AG04449 (cell line): ENCODE measurements at places on chromosomes 5 and 9.

GRCh38 chr9:123517512-123517911 is 161.5 kb downstream of the CRB2 start:
- no peak for DNase-seq

- DNase-seq, result no peak
Observed at GRCh38 chr5:151134228-151134627, 23.4 kb downstream of the ANXA6 start.

DNA sequence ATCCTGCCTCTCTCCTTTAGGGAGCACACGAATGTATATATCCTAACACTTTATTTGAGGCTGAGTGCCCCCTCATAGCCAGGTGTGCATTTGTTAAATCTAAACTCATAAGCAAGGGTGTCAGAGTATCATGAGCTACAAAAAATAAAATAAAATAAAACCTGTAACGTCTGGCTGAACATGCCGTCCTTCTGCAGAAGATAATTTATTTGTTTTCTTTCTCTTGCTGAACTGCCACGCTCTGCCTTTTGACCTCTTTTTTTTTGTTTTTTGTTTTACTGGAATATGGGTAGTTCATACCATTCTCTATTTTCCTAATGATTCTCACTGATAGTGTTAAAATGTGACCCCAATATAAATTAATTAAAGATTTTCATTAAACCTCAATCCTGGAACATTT is 117.7 kb upstream of the MPDZ start:
- no peak for DNase-seq

DNA sequence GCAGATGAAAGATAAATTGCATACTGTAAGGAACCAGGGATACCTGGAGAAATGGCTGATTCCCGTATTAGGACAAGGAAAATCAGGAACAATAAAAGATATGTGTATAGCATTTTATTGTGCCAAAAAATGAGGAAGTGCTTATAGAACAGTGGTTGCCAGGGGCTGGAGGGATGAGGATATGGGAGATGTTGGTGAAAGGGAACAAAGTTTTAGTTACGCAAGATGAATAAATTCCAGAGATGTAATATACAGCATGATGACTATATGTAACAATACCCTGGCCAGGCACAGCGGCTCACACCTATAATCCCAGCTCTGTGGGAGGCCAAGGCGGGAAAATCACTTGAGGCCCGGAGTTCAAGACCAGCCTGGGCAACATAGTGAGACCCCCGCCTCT is 101.8 kb downstream of the CDK5RAP2 start:
- no peak for DNase-seq

GRCh38 chr9:30800421-30800820 is 1584.0 kb upstream of the ACO1 start:
- DNase-seq, result no peak

GRCh38 chr9:131306397-131307004 is 17.0 kb downstream of the PLPP7 start:
- DNase-seq, result no peak

GRCh38 chr9:89668866-89669246 is 64.0 kb downstream of the GADD45G start:
- no peak for DNase-seq

DNA sequence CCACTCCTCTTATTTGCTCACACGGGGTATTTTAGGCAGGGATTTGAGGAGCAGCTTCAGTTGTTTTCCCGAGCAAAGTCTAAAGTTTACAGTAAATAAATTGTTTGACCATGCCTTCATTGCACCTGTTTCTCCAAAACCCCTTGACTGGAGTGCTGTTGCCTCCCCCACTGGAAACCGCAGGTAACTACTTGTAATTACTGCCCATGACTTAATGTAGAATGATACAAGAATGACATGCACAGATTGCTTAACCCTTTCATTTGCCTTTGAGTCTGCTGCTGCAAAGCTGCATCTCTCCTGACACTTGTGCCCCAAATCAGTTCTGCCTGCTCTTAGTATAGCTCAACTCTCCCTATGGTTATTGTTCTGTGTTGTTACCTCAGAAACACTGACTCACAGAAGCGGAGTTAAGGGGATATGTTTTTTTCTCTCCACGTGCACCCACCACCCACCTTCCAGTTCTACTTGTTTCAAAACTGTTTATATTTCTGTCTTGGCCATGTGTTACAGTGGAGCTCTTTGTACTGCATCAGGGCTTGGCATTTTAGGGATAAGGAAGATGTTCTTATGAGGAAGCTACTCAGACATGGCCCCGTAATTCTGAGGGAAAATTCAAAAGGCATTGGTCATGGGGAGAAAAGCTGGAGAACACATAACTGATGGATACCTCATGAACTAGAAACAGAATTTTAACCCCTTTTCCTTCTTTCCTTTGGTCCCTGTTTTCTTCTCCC is 2.3 kb downstream of the ADRB2 start:
- no peak for DNase-seq

- DNase-seq, result no peak
Observed at GRCh38 chr5:166401391-166401790, 1890.1 kb upstream of the WWC1 start.

DNA sequence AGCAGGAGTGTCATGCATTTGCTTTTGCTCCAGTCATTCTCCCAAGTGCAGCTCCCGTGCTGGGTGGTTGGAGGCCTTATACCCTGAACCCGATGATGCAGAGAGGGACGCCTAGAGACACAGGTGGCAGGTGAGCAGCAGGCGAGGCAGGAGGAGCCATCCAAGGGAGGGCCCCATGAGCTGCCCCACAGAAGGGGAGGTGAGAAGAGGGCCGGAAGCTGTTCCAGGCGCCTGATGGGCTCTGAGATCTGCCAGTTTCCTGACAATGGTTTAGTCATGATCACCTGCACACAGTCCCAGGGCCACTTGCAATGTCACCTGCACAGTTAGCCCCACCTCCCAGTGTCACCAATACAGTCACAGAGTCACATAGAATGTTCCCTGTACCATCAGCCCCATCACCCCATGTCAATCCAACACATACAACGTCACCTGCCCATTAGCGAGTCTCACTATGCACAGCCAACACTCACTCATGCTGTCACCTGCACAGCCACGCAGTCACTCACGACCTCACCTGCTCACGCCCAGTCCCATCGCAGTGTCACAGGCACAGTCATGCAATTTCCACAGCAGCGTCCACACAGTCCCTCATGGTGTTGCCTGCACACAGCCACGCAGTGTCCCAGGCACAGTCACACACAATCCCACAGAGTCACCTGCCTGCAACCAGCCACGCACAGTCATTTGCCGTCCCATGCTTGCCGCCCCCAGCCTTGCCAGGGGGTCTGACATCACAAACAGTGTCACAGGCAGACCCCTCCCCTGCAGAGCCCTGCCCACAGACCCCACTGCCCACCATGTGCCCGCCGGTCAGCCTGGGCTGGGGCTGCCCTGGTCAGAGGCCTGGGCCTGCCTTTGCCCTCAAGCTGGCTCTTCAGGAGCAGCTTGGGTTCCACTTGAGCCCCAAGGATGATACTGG is 113.4 kb downstream of the LHX2 start:
- no peak for DNase-seq

DNA sequence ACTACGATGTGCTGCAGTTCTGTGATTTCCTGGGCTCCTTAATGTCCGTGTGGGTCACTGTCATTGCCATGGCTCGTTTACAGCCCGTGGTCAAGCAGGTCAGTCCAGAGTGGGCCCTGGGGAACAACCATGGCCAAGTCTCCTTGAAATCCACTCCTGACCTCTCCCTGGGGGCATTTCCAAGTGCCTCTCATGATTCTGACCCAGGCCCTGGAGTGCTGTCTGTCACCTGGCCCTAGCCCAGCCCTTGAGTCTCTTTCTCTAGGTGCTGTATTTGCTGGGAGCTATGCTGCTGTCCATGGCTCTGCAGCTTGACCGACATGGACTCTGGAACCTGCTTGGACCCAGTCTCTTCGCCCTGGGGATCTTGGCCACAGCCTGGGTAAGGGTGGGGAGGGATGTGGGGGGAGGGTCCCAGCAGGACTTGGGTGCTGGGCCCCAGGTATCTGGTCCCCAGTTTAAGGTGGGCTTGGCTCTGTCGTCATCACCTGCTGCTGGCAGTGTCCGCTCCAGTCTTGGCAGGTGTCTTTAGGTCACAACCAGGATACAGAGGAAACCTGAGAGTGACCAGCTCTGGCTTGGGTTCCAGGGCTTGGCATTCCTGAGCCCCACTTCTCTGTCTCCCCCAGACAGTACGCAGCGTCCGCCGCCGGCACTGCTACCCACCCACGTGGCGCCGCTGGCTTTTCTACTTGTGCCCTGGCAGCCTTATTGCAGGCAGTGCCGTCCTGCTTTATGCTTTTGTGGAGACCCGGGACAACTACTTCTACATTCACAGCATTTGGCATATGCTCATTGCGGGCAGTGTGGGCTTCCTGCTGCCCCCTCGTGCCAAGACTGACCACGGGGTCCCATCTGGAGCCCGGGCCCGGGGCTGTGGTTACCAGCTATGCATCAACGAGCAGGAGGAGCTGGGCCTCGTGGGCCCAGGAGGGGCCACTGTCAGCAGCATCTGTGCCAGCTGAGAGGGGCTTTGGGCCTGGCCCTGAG is 17.0 kb downstream of the OR13J1 start:
- DNase-seq, result no peak

DNA sequence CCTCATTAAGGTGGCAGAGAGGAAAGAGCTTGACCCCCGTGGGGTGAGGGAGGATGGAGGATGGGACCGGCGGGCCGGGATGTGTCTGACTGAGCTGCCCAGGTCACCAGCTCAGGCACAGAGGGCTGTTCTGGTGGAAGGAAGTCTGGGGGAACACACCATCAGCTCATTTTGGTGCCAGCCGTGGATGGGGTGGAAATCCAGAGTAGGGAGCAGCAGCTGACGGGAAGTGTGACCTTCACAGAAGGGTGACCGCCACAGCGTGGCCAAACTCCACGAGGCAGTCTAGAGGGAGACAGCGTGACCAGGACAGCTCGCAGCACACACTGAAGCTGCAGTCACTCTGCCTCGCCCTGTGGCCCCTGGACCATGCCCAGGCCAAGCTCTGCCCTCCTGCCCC is 45.3 kb upstream of the PHYKPL start:
- no peak for DNase-seq

DNA sequence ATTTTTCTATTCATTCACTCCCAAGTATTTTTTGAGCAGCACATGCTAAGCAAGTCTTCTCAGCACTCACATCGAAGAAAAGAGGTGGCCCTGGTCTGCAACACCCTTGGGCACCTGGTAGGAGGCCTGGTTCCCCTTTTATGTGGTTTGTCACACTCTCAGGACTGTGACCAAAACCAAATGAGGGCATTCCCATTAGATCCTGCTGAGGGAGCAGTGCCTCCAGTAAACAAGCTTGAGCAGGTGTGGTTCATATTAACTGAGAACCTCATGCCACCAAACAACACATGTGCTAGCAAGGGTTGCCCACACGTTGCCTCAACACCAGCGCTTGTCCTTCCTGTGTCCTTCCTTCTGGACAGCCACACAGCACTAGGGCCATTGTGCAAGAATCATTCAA is 26.9 kb upstream of the SYK start:
- no peak for DNase-seq
